ENCODE measurements at places on chromosomes 12 and 14.

GRCh38 chr12:124039276-124039675 lies 66.3 kb downstream of the ZNF664 start:
- DNase-seq = no peak

- DNase-seq = no peak
These were observed 55.3 kb downstream of the KCNC2 start for GRCh38 chr12:75154388-75154787.

- no peak for DNase-seq
These were observed 47.0 kb upstream of the PTCSC3 start for GRCh38 chr14:36223558-36223957.

DNA sequence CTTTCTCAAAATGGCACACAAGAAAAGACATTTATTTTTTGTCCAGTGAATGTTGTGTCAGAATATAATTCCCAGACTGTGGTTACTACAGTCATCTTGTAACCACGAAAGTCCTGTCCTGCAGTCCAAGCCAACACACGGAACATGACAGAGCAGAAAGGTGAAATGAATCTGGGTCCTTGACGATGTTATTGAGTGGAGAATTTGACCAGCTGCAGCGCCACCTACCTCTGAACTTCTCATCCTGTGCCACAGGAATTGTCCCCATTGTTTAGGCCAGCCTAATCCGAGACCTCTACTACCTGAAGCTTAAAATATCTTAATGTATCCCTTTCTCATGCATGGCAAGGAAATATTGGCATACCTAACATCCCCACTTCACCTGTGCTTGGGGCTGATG lies 64.1 kb upstream of the OTX2 start:
- no peak for DNase-seq

- DNase-seq = no peak
These were observed 11.1 kb upstream of the INF2 start for GRCh38 chr14:104678346-104678745.

GRCh38 chr14:68268197-68268596 lies 448.6 kb downstream of the RAD51B start:
- DNase-seq = no peak

DNA sequence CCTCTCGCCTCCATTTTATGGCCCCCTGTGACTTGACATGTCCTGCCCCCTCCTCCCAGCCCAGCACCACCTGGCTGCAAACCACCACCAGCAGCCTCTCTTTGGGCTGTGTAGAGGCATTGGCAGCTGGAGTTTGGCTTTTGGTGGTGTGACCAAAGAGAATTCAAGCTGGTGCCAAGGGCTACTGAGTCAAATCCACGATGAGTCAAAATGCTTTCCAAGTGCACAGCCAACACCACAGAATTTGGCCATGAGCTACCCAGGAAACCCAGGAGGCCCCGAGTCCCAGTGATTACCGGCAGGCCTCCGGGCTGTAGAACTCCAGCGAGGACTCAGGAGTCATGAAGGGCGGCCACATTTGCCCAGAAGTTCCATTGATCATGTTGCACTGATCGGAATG lies 53.8 kb downstream of the SCARB1 start:
- DNase-seq = no peak

DNA sequence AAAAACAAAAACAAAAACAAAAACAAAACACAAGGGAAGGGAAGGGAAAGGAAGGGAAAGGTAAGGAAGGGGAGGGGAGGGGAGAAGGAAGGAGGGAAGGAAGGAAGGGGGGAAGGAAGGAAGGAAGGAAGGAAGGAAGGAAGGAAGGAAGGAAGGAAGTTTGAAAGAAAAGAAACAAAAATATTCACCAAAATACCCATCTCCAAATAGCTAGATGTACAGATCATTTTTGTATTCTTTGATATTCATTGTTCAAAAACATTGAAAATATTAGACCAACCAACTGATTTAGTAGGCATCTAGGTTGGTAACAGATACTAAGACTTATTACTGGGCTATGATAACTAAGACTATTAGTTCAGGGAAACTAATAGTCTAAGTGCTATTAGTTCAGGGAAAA lies 39.1 kb upstream of the USP15 start:
- no peak for DNase-seq

- no peak for DNase-seq
These were observed 385.4 kb upstream of the TMEM132C start for GRCh38 chr12:127881371-127882140.

GRCh38 chr12:132085291-132085635 lies 58.9 kb downstream of the DDX51 start:
- no peak for DNase-seq

DNA sequence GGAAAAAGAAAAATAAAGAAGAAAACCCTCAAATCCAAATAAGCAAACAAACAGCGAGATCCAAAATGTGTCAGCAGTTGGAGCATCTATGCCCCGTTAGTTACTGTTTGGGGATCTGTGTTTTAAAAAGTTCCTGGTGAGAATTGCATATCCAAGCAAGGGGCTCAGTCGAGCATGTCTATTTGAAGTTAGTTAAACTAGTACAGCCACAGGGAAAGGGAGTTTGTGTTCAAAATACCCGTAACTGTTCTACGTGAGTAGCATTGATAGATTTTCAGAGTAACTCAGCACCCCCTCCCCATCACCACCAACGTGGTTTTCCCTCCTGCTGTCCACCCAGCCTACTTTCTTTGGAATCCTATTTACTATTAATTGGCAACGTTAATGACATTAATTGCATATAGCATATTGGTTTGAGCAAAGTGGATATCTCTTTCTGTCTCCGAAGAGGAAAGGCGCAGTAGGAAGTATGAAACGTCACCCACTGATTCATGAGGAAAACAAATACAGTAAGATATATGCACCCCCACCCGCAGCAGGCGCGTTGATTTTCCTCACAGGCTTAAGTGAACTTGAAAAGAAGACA lies 1.5 kb downstream of the NPAS3 start:
- DNase-seq = no peak

DNA sequence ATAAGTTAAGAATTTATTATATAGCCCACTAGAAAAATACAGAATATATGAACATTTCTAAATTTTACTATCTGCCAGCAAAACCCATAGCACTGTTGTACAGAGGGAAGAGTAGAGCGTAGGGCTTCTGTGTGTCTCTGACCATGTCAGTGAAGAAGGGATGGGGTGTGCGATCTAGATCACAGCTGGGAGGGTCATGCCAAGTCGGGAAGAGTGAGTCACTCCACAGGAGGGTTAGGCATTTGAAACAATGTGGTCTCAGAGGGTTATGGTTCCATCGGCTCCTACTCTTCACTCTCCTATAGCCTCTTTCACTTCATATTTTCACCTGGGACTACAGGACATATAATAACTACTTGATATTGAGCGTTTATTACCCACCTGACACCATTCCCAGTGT lies 185.1 kb upstream of the DDHD1 start:
- DNase-seq = no peak

DNA sequence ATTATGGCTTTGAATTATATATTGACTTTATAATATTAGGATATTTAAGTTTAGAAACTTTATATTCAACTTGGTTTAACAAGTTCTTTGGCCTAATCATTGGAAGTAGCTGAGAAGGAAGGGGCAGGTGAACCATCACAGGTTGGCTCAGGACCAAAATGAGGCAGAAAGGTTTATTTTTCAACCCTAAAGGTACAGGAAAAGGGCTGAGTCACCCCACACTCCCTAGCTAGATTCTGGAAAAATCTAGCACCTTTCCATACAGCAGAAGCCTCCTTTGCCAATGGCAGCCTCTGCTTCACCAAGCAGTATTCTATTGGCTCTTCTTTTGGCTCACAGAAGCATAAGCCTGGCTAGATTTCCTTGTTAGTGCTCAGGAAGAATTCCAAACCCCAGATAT lies 19.3 kb upstream of the MED6 start:
- no peak for DNase-seq

DNA sequence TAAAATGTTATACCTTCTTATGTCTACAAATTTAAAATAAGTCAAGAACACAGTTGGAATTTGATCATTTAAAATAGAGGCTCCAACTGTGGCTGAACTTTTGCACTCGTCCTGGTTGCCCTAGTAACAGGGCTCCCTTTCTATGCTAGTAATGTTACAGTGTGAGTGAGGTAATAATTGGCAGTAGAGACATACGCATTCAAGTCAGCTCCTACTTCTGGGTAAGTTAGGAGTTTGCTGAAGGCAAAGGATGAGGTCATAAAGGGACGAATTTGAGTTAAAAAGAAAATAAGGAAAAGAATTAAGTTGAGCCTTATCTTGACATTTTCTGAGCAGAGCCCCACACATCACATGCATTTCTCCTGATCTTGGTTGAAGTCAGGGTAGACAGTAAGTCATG lies 129.1 kb downstream of the TMEM117 start:
- DNase-seq = no peak

- DNase-seq = no peak
These were observed 263.7 kb upstream of the SEL1L start for GRCh38 chr14:81797315-81797714.

DNA sequence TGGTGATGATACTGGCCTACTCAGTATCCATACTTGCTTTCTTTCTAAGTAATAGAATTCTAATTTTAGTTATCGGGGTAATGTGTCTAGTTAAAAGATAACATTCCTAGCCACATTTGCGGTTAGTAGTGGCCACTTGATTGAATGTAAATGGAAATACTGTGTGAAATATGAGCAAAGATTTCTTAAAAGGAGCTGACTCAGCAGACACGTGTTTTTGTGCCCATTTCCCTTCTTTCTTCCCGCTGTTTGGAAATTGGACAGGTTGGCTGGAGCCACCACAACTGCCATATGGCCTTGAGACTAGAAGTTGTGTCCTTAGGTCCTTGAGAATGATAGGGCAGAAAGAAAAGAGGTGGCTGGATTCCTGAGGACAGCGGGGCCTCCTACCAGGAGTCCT lies 19.8 kb upstream of the DCD start:
- no peak for DNase-seq

DNA sequence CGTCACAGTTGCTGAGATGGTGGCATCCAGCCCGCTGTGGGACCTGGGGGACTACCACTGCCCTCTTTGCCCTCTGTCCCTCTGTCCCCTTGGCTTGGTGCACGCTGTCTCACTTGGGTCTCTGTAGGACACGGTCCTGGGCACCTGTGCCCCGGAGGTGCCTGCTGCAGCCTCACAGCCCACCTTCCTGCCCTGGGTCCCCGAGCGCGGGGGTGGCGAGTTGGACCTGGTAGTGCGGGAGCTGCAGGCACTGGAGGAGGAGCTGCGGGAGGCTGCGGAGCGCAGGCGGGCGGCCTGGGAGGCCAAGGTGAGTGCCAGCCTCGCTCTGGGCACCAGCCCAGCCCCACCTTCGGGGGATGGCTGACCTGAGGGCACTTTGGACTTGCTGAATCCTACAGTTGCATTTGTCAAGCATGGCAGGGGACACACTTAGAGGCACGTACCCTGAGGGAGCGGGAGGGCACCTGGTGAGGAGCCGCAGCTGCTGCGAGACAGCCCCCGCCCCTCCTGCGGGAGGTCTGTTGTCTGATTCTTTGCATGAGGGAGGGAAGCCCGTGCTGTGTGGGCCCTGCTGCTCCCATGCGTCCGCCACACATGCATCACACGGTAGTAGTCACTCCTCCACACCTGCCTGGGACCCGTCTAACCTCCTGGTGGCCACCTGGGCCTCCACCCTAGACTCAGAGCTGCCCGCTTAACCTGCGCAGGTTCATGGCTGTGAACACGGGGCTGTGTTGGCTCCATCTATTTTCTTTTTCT lies 6.8 kb downstream of the TEDC1 start:
- DNase-seq = no peak

DNA sequence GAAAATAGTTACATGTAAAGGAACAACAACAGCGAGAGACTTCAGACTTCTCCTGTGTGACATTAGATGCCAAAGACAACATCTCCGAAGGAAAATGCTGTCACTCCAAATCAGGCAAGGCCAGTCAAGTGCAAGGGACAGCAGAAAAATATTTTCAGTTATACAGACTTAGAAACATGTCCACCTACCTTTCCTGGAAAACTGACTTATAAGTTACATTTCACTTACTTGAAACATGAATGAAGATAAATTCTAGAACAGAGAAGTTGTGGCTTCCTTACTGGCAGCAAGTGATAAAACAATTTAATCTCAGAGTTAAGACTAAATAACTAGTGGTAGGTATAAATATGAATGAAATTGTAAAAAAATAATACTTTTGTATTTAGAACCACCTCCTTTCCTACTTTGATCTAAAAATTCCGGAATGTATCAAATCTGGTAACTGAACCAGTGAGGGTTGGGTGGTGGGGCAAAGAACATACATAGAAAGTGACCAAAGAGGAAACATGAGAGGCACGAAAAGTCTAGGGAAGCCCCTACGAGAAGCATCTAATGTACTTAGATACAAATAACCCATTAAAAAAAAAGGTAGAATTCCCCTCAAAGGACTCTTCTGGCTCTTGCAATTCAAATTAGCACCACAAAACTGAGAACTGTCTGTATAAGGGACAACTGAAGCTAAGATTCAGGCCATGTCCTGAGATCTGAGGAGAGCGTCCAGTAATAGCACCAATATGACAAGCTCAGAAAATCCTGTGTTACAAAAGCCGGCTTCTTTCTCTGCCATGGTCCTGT lies 21.2 kb downstream of the MTHFD1 start:
- no peak for DNase-seq

DNA sequence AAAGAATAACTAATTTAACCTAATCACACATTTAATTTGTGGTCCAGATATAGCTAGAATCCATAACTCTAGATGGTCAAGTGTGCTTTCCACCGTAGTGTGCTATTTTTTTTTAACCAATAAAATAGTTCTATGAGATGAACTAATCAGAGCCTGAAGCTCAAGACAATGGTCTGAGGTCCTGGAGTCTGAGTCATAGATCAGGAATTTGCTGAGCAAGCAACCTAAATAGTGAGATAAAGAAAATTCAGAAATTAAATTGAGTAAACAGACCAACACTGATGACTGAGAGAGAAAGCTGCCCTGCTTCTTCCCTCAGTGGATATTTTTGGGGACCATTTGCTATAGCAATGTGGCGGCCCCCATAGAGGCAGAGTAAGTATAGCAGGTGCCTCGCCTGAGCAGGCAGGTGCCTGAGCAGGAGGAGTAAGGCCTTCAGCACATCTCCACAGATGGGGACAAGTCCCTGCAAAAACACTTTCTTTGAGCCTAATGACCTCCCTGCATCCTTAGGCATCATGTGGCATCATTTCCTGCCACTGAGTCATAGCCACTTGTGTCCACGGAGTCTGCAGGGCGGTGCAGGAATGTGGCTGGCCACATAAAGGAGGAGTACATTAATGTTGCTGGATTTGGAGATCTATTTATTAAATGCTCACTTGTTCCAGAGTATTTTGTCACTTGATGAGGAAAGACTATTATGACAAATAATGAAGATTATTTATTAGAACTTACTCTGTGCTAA lies 13.9 kb upstream of the CLEC4E start:
- no peak for DNase-seq

- DNase-seq = no peak
These were observed 27.6 kb upstream of the PPM1A start for GRCh38 chr14:60221457-60221856.

All from CD4-positive, alpha-beta memory T cell (primary cell).